Kasumi-1 (cell line): ENCODE measurements at places on chromosomes 4 and X.

- DNase-seq = peak; percentile 40
These were observed 149.9 kb downstream of the CHIC2 start for GRCh38 chr4:53914313-53915016.

GRCh38 chr4:186948361-186949242, 224.9 kb upstream of the FAT1 start:
- peak; percentile 7 for DNase-seq

DNA sequence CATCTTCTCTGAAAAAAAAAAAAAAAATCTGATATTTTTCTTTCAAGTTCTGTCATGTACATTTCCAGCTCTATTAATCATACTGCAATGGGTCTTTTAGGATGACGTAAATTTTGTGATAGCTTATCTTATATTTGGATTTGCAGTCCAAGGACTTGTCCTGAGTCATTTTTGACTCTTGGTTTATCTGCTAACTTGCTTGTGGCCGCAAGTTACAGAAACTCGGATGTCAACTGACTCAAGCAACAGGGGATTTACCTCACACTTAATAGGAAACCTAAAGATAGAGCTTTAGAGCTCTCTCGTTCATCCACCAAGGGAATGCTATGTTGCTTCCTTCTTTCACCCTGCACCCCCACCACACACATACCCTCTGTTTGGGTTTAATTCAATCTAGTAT, 1433.8 kb upstream of the TENM3 start:
- no peak for DNase-seq

GRCh38 chrX:46039526-46039925, 505.7 kb downstream of the ZNF674 start:
- peak; percentile 39 for DNase-seq

DNA sequence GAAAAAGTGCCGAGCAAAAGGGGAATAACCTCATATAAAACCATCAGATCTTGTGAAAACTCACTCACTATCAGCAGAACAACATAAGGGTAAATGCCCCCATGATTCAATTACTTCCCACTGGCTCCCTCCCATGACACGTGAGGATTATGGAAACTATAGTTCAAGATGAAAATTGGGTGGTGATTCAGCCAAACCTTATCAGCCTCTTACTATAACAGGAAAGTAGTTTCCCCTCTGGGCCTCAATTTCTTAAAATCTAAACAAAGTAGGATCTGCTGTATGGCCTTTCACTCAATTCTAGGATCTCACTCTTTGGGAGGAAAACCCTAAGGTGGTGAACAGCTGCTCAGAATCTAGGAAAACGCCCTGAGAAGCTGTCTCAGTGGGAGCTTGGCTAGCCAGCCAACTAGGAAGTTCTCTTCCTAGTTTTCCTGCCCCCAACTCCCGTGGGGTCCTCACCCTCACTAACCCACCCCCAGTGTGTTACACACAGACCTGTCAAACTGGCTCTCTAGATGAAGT, 1017.1 kb upstream of the HS3ST1 start:
- DNase-seq = no peak

DNA sequence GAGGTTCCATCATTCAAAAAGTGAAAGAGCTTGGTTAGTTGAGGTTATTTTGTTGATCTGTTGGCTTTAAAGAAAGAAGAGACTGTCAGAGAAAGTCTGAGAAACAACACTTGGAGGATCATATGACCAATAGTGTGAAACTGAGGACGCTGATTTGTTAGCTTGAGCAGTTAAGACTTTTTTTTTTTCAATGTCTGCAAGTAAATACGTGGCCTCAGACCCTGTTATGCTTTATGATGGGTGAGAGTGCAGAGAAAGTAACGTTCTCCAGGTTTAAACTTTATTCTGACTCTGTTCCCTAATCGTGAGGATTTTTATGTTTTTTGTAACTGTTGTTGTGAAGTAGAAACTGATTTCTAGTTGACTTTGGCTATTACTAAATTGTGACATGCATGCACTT, 45.9 kb downstream of the GAB1 start:
- no peak for DNase-seq

- peak; percentile 20 for DNase-seq
These were observed 671 bp downstream of the HPF1 start for GRCh38 chr4:169756971-169757574.

- no peak for DNase-seq
These were observed 718.7 kb upstream of the TENM3 start for GRCh38 chr4:181524499-181524898.

DNA sequence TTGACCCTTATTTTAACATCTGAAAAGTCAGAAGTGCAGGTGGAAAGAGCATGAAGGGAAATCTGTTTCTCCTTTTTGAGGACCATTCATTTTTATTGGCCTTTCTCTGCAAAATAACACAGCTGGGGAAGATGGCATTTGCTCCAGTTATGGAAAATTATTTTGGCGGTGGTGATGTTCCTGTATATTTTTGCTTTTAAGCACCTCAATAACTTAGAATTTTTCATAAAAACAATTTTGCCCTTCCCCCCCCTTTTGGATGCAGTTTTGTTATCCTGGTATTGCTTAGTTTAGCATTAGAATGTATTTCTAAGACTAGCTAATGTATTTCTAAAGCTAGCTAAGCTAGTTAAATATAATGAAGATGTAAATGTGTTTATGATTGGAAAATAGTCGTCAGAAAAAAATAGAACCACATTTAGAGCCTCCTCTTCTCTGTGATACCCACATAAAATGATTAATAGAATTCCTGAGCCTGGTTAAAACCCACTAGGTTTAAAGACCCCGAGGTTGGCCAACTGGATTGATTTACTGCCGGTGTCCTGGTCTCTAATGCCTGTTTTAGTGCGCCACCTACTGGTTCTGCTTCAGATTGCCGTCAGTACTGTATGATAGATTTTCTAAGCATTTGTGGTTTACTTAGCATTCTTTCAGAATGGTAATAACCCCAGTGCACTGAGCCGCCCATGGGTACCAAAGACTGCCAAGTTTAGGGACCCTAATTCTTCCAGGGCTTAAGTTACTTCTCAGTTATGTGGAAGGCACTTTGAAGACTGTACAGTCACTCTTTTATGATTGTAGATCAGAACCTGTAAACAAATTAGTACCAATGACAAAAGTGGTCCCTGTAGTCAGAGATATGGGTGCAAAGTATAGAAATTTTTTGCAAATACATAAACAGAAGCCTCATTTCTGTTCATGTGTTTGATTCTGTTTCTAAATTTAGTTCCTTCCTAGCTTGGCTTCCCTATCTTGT, 11.4 kb downstream of the KLF3 start:
- peak; percentile 89 for DNase-seq

DNA sequence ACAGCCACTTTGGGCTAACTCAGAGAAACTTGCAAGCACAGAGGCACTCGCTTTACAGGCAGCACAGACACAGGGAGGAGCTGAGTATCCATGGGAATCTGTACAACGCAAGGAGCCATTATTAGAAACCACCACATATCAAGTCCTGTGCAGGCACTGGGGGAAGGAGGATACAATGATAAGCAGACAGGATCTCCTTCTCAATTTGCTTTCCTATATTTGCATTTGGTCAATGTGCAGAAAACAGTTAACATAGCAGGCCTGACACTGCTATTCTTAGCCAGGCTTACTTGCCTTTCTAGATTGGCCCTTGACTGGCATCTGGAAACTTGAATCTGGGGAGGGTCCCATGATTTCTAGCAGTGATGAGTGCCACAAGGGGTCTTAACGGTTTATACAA, 65.8 kb downstream of the TEC start:
- DNase-seq = no peak

DNA sequence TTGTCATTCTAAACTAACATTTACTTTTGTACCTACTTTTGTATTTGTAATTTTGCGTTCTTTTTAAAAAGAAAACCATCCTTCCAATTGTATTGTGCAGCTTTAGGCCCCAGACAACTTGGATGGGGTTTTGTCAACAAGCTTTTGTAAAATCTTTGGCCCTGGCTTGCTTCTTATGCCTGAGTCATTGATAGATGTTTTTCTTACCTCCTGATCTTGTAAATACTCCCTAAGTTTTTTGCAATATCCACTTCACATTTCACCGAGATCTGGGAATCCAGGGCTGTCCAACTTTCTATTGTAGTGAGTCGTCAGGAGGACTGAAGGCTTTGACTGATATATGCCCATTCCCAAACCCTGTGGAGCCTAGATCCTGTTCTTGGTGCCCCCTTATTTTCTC, 126.9 kb upstream of the GUCY1A1 start:
- no peak for DNase-seq

GRCh38 chrX:13029637-13029886, 14.9 kb downstream of the FAM9C start:
- DNase-seq = no peak

DNA sequence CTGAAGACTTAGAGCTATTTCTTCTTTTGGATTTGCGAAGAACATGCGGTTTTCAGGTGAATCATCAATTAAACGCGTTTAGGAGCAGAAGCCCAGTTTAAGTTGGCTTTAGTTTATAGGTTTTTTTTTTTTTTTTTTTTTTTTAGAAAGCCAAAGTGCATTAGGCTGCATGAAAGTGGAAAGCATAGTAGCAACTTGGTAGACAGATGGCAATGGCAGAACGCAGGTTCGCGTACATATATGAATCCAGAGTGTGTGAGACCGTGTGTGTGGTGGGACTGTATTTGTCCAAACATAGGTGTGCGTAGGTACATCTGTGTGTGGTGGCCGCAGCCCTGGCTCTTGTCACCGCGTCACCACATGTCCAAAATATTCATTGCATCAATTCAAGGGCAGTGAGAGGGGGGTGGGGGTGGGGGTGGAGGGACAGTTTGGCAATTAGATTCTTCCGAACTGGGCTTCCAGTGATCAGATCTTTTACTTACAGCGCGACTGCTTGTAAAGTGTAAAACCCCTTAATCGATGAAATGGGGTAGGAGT, 901 bp downstream of the JADE1 start:
- peak; percentile 46 for DNase-seq

GRCh38 chrX:139126493-139126892, 404.0 kb upstream of the F9 start:
- DNase-seq = peak; percentile 23

DNA sequence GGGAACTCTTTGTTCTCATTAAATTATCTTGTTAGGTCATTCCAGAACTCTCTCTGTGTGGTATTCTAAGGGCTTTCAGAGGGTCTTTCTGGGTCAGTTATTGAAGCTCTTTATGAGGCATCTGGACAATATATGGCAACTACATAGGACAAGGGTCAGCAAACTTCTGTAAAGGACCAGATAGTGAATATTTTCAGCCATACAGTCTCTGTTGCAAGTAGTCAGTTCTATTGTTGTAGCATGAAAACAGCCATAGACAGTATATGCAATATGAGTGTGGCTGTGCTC, 35.1 kb downstream of the HADH start:
- no peak for DNase-seq

DNA sequence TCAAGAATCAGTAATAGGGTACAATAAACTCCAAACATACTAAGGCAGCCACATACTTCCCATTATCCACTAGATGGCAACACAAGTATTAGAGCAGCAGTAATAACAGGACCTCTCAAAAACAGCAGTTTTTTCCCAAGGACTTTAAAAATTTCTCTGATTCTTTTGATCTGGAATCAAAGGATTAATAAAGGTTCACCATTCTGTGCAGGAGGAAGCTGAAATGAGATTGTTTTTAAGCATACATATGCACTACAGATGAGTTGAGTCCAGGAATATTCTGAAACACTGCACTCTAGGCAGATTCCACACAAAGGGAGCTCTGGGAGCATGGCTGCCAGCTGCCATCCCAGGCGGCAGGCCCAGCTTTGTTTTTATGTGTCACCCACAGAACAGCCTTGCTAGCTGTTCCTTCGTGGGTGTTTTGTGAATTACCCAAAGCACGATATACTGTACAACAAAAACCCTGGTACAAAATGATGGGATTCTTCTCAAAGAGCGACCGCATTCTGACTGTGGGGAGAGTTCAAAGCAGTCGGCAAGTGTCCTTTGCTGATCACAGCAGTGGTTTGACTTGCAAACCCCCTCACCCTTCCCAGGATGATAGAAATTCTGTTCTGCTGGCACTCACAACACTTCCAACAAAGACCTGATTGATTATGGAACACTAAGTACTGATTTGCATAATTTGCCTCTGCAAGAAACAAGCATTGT, 61.0 kb downstream of the STX18 start:
- peak; percentile 43 for DNase-seq

DNA sequence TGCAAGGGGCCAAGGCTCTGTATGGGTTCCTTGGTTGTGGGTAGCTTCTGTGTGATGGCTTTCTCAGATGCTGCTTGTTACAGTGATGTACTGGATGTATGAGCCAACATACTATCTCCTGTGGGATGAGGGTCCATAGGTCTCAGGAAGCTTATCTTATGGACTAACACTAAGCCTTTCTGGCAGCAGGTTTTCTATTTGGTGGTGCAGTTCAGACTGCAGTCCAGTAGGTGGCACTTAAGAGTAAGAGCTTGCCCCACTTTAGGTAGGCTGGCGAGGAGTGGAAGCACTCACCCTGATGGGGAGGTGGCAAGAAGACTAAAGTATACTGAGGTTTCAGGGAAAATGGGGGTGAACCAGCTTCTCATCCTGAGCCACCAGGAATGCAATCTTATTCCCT, 306.7 kb upstream of the MAOA start:
- peak; percentile 36 for DNase-seq

DNA sequence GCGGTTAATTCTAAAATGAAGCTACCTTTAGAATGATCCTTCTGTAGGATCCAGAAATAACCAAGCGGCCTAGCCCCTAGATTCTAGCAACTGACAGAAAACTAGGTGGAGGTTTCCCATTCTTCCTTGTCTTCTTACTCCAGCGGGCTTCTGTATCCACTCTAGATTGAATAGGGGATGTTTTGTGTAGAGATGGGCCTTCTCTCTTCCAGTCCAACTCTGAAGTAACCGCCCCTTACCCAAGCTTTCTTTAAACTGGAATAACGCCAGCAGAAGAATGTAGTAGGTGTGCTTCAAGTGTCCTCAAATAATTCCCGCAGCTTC, 386 bp upstream of the TMEM184C start:
- DNase-seq = no peak

DNA sequence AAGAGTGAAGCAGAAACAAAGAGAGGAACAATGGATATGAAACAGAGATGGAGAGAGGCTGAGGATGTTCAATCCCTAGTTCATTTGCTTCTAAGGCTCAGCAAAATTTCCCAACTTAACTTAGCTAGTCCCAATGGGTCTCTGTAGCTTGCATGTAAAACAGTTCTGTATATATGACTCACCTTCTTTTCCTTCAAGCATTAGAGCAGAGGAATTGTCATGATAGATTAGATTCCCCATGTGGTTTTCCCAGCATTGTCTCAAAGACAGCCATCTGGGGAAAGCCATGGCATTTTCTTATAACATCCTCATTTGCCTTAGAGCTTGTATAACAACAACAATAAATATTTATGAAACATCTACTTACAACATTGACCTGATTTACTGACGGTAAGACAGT, 93.9 kb upstream of the GATB start:
- no peak for DNase-seq

GRCh38 chrX:69158166-69158980, 6.9 kb downstream of the PJA1 start:
- DNase-seq = peak; percentile 42

- no peak for DNase-seq
These were observed 46.8 kb upstream of the PITX2 start for GRCh38 chr4:110669663-110670062.

- DNase-seq = no peak
These were observed 173.6 kb downstream of the CBR4 start for GRCh38 chr4:168836490-168836889.

- no peak for DNase-seq
These were observed 265.3 kb downstream of the FRMPD4 start for GRCh38 chrX:12403474-12404082.

GRCh38 chr4:111919639-111920038, 225.6 kb upstream of the FAM241A start:
- no peak for DNase-seq
